ENCODE measurements at places on chromosomes 16 and 17.
A peak's percentile ranks its signal among the peaks of the same experiment; 100 is the strongest.

GRCh38 chr16:84038469-84038868 is 4.1 kb downstream of the SLC38A8 start:
- DNase-seq: no peak

GRCh38 chr16:65494080-65494479 is 372.2 kb upstream of the CDH11 start:
- DNase-seq: no peak

DNA sequence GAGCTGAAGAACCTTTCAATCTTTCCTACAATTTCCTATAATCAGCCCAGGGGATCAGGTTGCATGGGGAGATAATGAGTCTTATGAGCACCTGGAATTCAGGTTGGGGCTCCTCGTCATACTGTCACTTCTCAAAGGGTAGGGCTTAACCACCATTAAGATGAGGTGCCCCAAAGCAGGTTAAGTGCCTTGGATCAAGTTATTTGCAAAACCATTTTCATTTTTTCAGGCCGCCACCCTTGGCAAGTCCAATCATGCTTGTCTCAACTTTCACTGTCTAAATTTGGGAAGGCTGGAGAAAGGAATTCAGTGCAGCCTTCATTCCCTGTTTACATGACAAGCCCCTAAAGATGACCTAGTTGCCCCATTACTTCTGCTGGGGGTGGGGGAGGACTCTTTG is 44.9 kb upstream of the TANGO6 start:
- no peak for DNase-seq

DNA sequence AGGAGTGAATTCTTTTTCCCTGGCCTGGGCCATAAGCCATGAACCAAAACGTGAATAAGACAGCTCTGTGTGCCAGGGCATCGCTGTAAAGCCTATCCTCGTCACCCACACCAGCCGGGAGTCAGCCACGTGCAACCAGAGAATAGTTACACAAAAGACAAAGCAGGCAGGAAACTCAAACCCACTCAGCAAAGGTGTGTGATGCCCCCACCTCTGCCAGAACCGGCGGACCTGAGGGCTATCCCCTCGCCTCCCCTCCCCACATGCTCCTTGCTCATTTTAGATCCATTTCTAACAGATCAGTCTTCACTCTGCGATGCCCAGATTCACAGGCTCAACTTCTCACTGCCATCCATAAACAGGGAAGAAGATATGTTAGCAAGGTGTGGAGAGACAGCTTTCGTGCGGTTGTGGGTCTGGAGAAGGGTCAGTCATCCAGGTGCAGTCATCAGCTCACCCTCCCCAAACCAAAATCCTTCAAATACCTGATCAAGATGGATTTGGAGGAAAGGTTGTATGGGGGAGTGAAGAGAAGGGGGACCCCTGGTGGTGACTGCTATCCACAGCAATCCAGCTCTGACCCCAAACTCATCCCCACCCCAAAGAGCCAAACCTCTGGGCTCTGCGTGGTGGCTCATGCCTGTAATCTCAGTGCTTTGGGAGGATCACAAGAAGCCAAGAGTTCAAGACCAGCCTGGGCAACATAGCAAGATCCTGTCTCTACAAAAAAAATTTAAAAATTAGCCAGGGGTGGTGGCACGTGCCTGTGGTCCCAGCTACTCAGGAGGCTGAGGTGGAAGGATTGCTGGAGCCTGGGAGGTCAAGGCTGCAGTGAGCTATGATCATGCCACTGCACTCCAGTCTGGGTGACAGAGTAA is 219.2 kb downstream of the C16orf78 start:
- peak; percentile 4 for DNase-seq
